ENCODE measurements at places on chromosomes 4 and X.

DNA sequence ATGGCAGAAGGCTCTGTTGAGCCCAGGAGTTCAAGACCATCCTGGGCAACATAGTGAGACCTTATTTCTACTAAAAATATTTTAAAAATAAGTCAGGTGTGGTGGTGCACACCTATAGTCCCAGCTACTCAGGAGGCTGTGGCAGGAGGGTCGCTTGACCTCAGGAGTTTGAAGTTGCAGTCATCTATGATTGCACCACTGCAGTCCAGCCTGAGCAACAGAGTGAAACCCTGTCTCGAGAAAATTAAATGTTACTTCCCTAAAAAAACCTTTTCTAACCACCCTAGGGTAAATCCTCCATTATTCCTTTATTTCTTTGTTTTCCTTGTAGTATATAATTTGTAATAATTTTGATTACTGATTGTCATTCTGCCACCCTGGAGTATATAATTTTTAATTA lies 7.9 kb downstream of the FAM200B start:
- no peak for DNase-seq

- no peak for DNase-seq
These were observed 131.6 kb downstream of the CBLL2 start for GRCh38 chrX:22404297-22404696.

DNA sequence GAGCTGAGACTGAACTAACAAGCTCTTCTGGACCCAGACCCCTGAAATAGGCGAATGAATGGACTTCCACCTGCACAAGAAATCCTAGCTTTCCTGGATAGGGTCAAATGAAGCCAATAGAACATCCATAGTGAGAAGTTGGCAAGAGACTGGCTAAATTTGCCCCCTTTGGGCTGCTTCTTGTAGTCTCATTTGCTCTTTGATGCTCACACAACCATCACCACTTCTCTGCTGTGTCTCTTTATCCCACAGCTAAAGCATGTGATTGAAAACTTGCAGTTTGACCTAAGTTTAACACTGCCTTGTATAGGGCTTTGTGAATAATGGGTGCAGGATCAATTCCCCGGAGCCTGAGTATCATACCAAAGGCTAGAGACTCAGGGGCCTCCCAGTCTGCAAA lies 38.2 kb downstream of the NLGN3 start:
- DNase-seq = no peak

- DNase-seq = no peak
These were observed 237.4 kb downstream of the CAMK2D start for GRCh38 chr4:113524096-113524495.

GRCh38 chr4:183345261-183345660 lies 23.0 kb upstream of the CLDN24 start:
- DNase-seq = no peak

- DNase-seq = no peak
These were observed 78.1 kb downstream of the BMP15 start for GRCh38 chrX:50988649-50989048.

- no peak for DNase-seq
These were observed 10.7 kb downstream of the COL25A1 start for GRCh38 chr4:109291707-109292238.

- DNase-seq = no peak
These were observed 465.1 kb upstream of the PCDH10 start for GRCh38 chr4:132683957-132684356.

DNA sequence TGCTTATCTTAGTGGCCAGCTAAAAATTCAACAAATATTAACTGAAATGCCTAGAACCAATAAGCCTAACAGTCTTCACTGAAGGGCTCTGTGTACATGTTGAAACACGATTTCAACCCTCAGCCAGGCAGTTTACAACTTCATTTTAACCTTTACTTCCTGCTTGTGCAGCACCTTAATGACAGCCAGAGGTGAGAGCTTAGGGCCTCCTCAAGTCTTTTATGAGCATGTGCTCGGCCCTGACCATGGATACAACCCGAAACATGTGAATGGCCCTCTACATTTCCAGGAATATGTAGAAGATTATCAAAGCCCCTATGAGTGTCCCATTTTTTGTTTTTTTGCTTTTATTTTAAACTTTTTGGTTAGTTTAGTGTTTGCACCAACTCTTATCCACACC lies 88.3 kb downstream of the MSN start:
- DNase-seq = no peak

DNA sequence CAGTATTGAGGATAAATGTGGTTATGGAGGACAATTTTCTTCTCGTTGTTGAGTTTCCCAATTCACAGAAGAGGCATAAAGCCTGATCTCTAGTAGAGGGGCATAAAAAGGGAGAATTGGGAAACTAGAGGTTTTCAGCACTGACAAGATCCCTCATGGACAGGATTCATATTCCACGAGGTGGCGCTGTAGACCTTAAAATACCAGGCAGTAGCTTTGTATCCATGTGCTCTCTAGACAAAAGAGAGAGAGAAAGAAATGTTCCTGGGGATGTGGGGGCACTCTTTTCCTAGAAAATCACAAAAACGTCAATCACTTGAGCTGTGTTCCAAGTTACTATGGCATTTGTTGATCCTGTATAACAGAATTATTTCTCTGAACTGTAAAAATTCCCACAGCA lies 128.3 kb downstream of the MAGEE1 start:
- DNase-seq = no peak

GRCh38 chr4:186957952-186958555 lies 234.4 kb upstream of the FAT1 start:
- DNase-seq = no peak

DNA sequence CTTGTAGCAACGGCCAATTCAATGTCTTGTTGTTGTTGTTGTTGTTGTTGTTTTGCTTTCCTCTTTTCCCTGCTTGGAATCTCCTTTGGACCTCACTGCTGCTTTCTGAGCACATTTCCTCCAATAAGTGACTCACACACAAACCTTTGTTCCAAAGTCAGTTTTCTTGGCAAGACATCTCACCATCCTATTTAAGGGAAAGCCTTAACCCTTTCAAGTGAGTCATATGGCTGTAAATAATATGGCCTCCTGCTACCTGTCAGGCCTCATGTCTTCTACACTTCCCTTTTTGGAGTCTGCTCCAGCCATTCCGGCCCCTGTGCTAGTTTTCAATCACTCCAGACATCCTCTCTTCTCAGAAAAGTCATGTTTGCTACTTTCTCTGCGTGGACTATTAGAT lies 79.5 kb upstream of the MAGEB10 start:
- no peak for DNase-seq

DNA sequence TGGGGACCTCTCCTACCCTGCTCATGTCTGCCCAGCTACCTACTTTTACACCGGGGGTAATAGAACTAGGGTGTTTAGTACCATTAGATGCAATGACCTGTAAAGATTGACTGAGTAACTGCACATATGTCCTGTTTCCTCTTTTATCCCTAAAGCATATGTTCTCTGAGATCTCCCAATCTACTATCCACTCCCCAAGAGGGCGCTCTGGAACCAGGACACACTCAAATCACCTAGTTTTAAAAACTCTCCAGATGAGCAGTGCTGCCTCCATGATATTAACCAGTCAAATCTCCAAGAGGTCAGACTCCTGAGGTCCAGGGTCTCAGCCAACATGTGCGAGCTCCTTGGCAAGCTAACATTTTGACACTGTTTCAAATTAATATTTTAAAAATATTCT lies 87.0 kb upstream of the TSPAN5 start:
- no peak for DNase-seq

DNA sequence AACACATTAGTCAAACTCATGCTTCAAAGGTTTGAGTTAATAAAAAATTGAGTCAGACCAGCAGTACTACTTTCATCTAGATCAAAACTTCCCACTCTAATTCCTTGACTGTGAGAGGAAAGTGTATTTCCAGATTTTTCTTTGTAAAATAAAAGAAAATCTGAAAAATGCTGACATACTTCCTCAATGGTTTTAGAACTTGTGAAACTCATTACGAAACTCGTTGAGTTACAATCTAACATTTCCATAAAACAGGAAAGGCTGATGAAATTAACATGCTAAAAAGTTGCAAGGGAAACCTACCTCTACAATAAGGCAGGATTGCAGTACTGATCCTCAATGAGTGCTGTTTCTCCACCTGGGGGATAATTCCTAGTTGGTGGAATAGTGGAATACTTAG lies 217.8 kb upstream of the HCCS start:
- DNase-seq = no peak

GRCh38 chr4:179894066-179894778 lies 2349.0 kb upstream of the TENM3 start:
- DNase-seq = no peak

- DNase-seq = no peak
These were observed 90.0 kb downstream of the IGSF1 start for GRCh38 chrX:131199091-131199490.

- no peak for DNase-seq
These were observed 45.2 kb upstream of the ENPP6 start for GRCh38 chr4:184262901-184263300.

DNA sequence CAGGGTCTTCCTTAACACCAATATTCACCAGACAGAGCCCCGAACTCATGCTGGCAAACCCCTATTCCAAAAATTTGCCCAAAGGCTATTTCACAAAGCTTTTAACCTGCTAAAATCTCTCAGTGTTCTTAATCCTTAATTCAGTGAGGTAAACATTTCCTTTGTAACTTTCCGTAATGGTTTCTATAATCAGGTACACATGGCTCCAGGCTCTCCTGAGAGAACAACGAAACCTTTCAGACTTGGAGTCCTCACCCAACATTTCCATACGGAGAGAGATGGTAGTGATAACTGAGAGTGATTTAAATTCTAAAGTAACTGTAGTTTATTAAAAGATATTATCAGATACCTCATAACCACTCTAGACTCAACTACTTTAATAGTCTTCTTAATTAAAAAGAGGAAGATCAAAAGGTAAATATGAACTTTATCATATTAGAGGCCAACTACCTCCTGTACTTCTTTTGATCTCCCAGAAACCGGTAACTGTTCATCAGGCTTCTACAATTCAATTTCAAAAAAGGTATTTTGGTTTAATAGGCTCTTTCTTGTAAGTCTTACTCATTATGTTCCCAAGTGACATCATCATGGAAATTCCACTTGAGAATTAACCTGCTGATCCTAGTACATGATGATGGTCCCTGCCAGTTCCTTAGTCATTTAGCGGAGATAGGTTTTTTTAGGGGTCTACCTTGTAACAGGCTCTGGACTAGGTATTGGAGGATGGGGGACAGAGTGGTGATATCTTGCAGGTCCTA lies 91.4 kb upstream of the UCP1 start:
- DNase-seq = no peak

GRCh38 chr4:161256716-161257115 lies 907.1 kb downstream of the FSTL5 start:
- no peak for DNase-seq

DNA sequence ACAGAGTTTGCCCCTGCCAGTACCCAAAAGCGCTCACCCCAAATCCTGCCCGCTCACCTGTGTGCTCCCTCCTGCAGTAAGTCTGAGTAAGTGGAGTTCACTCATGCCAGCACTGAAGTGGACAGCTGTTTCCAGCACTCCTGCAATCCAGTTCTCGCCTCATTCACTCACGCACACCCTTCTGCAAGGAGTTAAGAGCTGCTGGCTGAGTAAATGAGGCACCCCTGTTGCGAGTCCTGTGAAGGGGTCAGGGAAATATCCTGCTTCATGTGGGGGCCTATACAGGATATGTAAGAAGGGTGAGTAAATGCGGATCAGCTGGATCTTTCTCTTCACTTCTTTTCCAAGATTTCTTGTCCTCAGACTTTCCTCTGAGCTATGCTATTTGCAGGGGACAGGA lies 23.5 kb downstream of the CXCL8 start:
- DNase-seq = no peak

DNA sequence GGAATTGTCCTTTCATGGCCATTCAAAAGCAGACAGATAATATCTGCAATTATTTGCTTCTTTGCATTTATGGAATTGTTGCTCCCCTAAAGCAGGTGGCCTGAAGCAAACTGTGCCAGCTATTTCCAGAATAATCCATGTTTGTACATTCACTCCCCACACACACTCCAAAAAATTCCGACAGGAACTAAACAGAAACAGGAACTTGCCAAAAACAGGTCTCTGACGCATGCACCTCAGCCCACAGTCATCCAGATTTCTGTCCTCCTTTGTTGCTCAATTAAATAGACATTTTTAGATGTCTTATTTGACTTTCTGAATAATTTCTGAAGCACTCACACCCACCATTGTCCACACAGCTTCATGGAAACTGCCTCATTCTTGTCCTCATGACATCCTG lies 71.5 kb upstream of the EDNRA start:
- DNase-seq = no peak

DNA sequence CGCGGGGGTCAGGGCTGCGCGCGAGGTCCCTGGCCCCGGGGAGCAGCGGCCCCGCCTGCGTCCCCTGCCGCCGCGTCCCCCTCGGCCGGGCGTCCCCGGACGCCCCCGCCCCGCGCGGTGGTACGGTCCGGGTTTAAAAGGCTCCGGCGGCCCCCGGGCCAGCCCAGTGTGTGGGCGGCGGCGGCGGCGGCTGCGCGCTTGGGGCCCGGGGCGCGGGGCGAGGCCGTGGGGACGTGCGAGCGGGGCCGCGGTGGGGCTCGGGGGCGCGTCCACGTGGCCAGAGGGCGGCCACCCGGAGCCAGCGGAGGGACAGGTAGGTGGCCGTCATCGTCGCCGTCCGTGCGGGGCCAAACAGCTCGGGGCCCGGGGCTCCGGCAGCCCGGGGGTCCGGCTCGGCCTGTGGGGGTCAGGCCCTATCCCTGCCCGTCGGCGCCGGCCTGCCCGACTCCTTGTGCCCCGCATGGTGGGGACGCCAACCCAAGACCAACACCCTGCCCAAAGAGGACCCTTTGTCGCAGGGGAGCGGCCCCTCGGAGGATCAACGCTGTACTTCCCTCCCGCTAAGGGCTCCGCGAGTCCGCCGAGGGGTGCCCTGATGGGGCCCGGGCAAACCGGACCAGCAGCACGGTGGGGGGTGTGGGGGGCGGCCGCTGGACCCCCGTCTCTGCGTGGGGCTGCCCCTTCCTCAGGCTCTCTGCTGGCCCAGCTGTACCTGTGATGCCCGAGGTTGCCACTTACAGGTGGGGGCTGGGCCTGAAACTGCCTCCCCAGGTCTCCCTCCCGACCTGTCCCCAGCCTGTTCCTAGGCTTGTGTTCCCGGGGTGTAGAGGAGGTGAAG lies at the start of gene PLXNA3:
TSS of gene PLXNA3 (plus strand) at position 166 of the 838 bp plus-strand sequence. CDS start 1,903 bp downstream, outside the sequence.
- DNase-seq = peak; percentile 29

- no peak for DNase-seq
These were observed 220.8 kb downstream of the NWD2 start for GRCh38 chr4:37465296-37465695.

DNA sequence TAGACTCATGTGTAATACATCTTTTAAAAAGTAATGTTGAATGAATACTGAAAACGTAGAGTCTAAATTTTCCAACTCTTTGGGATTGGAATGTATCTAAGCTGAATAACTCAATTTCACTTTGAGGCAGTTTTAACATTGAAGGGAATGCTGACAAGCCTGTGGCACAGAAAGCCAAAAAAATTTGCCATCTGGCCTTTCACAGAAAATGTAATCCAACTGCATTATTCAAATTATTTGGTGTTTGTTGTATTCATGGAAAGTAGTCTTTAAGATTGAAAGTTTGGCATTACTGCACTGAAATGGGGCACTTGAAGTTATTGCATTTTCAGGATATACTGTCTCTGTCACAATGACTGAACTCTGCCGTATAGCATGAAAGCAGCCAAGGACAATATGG lies 186.9 kb downstream of the FRMPD4 start:
- no peak for DNase-seq

All from NCI-H1092 (cell line).